ENCODE measurements at places on chromosomes 16 and 17. TPM values are rescaled to one million over a fixed set of nuclear protein-coding genes. Genes with fewer than 3 reads are reported as not detected.

Gene KRTAP4-9
- not detected for total RNA-seq

Gene PIMREG
- total RNA-seq: not detected

Gene SLC5A11
- total RNA-seq: not detected

Gene NGFR
- total RNA-seq: 16.7 TPM

- H3K27ac ChIP-seq: no peak overlapping the region
- no peak for DNase-seq
- no peaks in the 10 kb centered on the region for H3K27me3 ChIP-seq
- no peaks in the 10 kb centered on the region for H3K36me3 ChIP-seq
- H3K4me1 ChIP-seq: peaks cover 39% of the 10 kb centered on the region
These were observed 86.4 kb downstream of the FOXL1 start for GRCh38 chr16:86664522-86665318.

DNA sequence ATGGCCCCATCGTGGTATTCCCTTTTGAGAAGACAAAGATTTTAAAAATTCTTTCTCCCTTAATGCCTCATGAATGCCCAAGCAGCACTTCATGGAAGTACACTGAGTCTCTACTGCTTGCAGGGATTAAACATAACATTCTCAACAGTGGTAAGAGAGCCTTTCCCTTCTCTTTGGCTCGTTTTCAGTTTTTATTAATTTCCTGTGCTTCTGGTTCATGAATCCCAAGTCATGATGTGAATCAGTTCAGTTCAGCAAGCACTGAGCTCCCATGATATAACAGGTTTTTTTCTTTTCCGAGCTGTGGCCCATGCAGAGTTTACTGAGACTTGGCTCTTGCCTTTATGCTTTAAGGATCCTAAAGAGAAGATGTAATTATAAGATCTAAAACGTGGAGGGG lies 175.3 kb downstream of the WWOX start:
- no peaks in the 10 kb centered on the region for H3K36me3 ChIP-seq
- H3K27ac ChIP-seq: no peak overlapping the region
- DNase-seq: no peak
- no peaks in the 10 kb centered on the region for H3K4me1 ChIP-seq

DNA sequence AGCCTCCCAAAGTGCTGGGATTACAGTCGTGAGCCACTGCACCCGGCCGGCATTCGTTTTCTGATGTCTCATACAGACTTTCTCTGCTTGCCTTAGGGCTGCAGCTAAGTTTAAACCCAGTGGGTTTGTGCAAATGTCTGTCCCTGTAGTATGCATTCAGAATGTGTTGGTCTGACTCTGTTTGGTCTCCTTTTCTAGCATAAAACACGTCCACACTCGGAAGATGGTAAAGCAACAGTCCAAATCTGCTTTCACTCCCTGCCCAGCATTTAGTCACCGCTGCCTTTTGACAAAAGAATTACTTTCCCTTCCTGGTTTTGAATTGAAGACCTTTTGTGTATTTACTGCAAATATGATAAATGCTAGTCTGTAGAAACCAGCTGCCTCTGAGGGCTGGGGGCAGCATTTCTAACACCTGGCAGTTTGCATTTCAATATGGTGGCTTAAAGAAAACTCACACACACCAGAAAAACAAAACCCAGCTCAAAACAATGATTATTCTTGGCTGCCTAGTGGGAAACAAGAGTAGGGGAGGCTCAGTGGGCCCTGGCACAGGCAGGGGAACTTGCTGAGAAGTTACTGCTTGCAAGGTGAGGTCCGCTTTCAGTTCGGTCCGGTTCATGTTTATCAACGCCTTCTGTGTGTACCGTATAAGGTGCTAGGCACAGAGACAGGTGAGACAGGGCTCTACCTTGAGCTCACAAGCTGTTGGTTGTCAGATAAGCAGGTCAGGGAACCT lies 56.9 kb downstream of the MSI2 start:
- no peaks in the 10 kb centered on the region for H3K27me3 ChIP-seq
- H3K4me3 ChIP-seq: no peak overlapping the region
- no peak overlapping the region for H3K27ac ChIP-seq
- no peak for DNase-seq

GRCh38 chr16:6863135-6863534 lies 469.5 kb upstream of the RBFOX1 start:
- no peaks in the 10 kb centered on the region for H3K27me3 ChIP-seq
- no peak overlapping the region for H3K27ac ChIP-seq
- DNase-seq: no peak
- no peaks in the 10 kb centered on the region for H3K36me3 ChIP-seq
- no peak overlapping the region for H3K4me3 ChIP-seq
- H3K4me1 ChIP-seq: no peaks in the 10 kb centered on the region

DNA sequence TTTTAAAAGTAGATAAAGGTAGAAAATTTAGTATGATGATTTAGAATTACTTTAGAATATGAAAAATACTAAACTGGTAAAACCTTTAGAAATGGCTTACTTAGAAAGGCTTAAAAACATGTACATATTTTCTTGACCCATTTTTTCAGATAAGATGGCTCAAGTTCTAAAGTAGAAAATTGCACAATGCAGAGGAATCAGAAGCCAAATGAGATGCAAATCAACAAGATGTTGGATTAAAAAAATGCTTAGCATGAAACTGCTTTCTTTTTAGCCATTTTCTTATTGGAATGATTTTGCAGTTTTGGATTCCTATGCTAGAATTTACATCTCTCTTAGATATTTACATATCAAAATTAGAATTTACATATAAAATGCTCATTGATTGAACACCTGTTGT lies 1.5 kb upstream of the KRTAP3-1 start:
- no peak overlapping the region for H3K4me3 ChIP-seq
- H3K27ac ChIP-seq: no peak overlapping the region
- DNase-seq: no peak
- no peaks in the 10 kb centered on the region for H3K36me3 ChIP-seq

GRCh38 chr17:42474276-42474675 lies 15.6 kb downstream of the ATP6V0A1 start:
- H3K4me3 ChIP-seq: no peak overlapping the region
- no peak for DNase-seq
- no peak overlapping the region for H3K27ac ChIP-seq

GRCh38 chr16:31260136-31260931 lies 559 bp downstream of the ITGAM start:
- H3K36me3 ChIP-seq: no peaks in the 10 kb centered on the region
- no peak overlapping the region for H3K27ac ChIP-seq
- no peaks in the 10 kb centered on the region for H3K27me3 ChIP-seq
- H3K4me1 ChIP-seq: no peaks in the 10 kb centered on the region
- peak overlapping the region; percentile 4 for H3K4me3 ChIP-seq

DNA sequence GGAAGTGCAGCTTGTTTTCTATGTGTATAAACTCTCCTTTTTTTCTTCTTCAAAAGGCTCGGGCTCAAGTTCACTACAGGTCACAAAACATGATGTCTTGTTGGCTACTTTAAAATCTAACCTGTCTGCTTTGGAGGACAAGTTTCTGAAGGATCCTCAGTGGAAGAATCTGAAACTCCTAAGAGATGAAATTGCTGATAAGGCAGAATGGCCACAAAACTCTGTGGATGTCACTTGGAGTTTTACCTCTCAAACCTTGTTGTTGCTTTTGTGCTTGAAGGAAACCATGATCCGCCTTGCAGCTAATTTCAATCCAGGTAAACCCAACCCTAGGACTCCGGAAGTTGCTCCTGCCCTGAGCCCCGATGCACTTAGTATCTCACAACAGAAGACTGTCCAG lies 16.5 kb downstream of the TANGO6 start:
- H3K27me3 ChIP-seq: no peaks in the 10 kb centered on the region
- no peak for DNase-seq
- H3K4me1 ChIP-seq: no peaks in the 10 kb centered on the region

DNA sequence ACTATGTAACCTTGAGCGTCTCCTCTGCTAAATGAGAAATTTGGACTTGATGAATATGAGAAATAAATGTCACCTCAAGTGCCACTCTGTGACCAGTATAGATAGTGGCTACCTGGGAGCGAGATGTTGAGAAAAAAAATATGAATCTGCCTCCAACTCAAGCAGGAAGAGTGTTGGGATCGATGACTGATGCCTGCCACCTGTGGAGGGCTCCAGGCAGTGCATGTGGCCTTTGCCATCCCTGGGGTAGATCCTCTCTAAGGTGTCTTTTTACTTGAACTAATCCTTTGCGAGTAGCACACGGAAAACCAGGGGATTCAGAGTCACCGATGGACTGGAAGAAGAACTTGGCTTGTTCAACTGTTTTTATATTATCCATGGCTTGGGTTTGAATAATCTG lies 9.4 kb downstream of the CCDC182 start:
- no peak overlapping the region for H3K27ac ChIP-seq
- no peaks in the 10 kb centered on the region for H3K36me3 ChIP-seq
- DNase-seq: no peak
- no peaks in the 10 kb centered on the region for H3K4me1 ChIP-seq

DNA sequence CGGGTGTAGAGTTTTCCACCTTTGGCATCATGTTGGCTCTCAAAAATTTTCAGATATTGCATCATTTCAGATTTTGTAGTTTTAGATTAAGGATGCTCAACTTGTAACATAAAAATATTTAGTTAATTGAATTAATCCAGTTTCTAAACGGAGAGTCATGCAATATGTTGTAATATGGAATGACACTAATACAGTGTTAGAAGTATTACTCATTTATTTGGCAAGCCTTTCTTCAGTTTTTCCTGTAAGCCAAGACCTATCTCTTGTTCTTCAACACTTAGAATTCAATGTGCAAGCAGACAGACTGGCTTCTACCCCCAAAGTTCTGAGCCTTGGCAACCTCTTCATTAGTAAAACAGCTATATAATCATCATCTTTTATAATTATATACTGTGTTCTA lies 985.0 kb upstream of the GOT2 start:
- DNase-seq: no peak
- H3K4me1 ChIP-seq: no peaks in the 10 kb centered on the region
- no peaks in the 10 kb centered on the region for H3K36me3 ChIP-seq
- no peak overlapping the region for H3K27ac ChIP-seq

DNA sequence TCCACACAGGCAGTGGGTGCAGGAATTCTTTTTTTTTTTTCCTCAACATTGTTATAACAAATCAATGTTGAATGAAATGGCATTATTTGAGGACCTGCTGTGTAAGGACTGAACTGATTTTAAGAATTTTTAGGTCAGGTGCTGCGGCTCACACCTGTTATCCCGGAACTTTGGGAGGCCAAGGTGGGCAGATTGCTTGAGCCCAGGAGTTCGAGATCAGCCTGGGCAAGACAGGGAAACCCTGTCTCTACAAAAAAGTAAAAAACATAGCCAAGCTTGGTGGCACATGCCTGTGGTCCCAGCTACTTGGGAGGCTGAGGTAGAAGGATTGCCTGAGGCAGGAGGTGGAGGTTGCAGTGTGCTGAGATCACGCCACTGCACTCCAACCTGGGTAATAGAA lies 12.4 kb downstream of the MPRIP start:
- DNase-seq: no peak
- H3K36me3 ChIP-seq: peaks cover 8% of the 10 kb centered on the region
- peak overlapping the region; percentile 72 for H3K27ac ChIP-seq
- no peak overlapping the region for H3K4me3 ChIP-seq
- H3K27me3 ChIP-seq: no peaks in the 10 kb centered on the region
- peaks cover 89% of the 10 kb centered on the region for H3K4me1 ChIP-seq

Data from right atrium auricular region (tissue), 2 donors.